ENCODE measurements at places on chromosomes 7 and 10. TPM values are rescaled to one million over a fixed set of nuclear protein-coding genes. Genes with fewer than 3 reads are reported as not detected.

The ZNRF2 gene
- 6.5 TPM for total RNA-seq

The GIMAP6 gene
- total RNA-seq, result not detected

The PANK1 gene
- 5.8 TPM for total RNA-seq

The GPER1 gene
- total RNA-seq, result 2.6 TPM

The TEX36 gene
- not detected for total RNA-seq

The FAM221A gene
- 0.64 TPM for total RNA-seq

All from fibroblast of villous mesenchyme (primary cell).